A549 treated with ZK216348 at 1 μM for 4 hours (cell line): ENCODE measurements at places on chromosomes 4 and X. TPM values are rescaled to one million over a fixed set of nuclear protein-coding genes. Genes with fewer than 3 reads are reported as not detected.

The RAPGEF2 gene
- 8.5 to 16.4 TPM (median 11.2 TPM) in 5 replicates for total RNA-seq

The EGF gene
- total RNA-seq, result 0.09 to 1.3 TPM (median 0.24 TPM) in 5 replicates

The AFF2 gene
- not detected in 5 replicates for total RNA-seq

The PNMA6A gene
- total RNA-seq, result 2.9 to 6.2 TPM (median 4.6 TPM) in 5 replicates

The SATL1 gene
- not detected in 5 replicates for total RNA-seq

The PCDH19 gene
- 0.02 to 0.06 TPM (median 0.04 TPM) in 3 of 5 replicates, not detected in the others for total RNA-seq

The TMEM31 gene
- total RNA-seq, result 0.40 TPM in 1 of 5 replicates, not detected in the others

The IL15 gene
- total RNA-seq, result 5.9 to 16.3 TPM (median 14.6 TPM) in 5 replicates

The GSX2 gene
- not detected in 5 replicates for total RNA-seq
